ENCODE measurements at places on chromosomes 7 and 10.

DNA sequence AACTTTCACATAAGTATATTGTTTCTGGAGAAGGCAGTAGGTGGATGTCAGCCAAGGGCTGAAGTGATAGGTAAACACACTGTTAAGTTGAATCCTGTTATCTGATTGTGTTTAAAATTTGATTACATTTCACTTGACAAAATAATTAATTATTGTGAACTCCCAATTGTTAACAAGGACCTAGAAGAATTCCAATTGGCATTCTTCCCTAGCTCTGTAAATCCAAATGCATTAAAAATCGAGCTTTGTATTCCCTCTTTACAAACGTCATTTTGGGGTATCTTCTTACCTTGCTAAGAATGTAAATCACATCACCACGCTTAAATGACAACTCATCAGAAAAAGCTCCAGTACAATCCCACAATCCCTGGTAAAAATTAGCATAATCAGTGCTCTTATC, 179.9 kb downstream of the SKAP2 start:
- DNase-seq: no peak

GRCh38 chr7:476736-477360, 42.8 kb downstream of the PDGFA start:
- no peak for DNase-seq

- no peak for DNase-seq
Measured at GRCh38 chr7:11206177-11206899, 232.7 kb downstream of the PHF14 start.

- DNase-seq: no peak
Measured at GRCh38 chr7:19069842-19070241, 47.6 kb downstream of the TWIST1 start.

- no peak for DNase-seq
Measured at GRCh38 chr10:125811251-125811650, 11.8 kb downstream of the UROS start.

- DNase-seq: no peak
Measured at GRCh38 chr7:118104812-118105441, 79.0 kb upstream of the LSM8 start.
